Liver (tissue), 10 donors: ENCODE measurements at places on chromosomes 1 and 21.

- H3K27me3 ChIP-seq: no peaks in the 10 kb centered on the region
- H3K4me3 ChIP-seq: no peak overlapping the region
- no peaks in the 10 kb centered on the region for H3K36me3 ChIP-seq
- peak overlapping the region; percentile 30 for H3K27ac ChIP-seq
These were observed 7.8 kb upstream of the PTTG1IP start for GRCh38 chr21:44881198-44881872.

- no peaks in the 10 kb centered on the region for H3K27me3 ChIP-seq
- H3K27ac ChIP-seq: no peak overlapping the region
- H3K4me3 ChIP-seq: no peak overlapping the region
- peaks cover 12% of the 10 kb centered on the region for H3K4me1 ChIP-seq
- no peak for DNase-seq
These were observed 11.3 kb upstream of the TMEM240 start for GRCh38 chr1:1551524-1552262.

- no peaks in the 10 kb centered on the region for H3K27me3 ChIP-seq
- no peak overlapping the region for H3K4me3 ChIP-seq
- H3K4me1 ChIP-seq: no peaks in the 10 kb centered on the region
- H3K27ac ChIP-seq: no peak overlapping the region
- DNase-seq: no peak
- H3K36me3 ChIP-seq: no peaks in the 10 kb centered on the region
These were observed 111.3 kb downstream of the GREM2 start for GRCh38 chr1:240500647-240501046.

DNA sequence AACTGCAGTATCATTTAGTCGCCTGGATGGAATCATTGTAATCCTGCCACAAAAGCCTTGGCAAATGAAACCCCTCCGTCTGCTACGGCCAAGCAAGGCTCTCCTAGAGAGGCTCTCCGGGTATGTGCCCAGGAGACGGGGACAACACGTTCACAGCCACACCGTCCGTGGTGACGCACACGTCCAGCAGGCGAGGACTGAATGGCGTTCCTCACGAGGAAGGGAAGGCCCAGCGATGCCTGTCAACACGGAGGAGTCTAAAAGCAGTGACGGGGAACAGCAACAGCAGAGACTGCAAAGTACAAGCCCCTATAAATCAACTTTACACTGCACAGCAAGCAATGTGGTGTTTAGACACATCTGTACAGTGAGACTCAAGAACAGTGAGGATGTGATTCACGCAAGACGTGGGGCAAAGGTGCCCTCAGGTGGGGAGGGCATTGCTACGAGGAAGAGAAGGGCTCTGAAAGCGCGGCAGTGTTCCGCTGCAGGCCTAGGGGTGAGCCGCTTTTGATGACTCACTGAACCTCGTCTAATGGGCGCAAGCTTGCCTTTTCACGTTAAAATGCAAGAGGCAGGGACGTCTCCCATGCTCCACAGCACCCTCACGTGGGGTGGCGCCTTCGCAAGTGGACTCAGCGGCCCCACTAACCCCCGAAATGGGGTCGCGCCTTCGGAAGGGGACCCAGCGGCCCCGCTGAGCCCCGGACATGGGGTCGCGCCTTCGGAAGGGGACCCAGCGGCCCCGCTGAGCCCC lies 6.8 kb downstream of the WRAP73 start:
- no peaks in the 10 kb centered on the region for H3K27me3 ChIP-seq
- H3K36me3 ChIP-seq: peaks cover 32% of the 10 kb centered on the region
- no peak overlapping the region for H3K27ac ChIP-seq

DNA sequence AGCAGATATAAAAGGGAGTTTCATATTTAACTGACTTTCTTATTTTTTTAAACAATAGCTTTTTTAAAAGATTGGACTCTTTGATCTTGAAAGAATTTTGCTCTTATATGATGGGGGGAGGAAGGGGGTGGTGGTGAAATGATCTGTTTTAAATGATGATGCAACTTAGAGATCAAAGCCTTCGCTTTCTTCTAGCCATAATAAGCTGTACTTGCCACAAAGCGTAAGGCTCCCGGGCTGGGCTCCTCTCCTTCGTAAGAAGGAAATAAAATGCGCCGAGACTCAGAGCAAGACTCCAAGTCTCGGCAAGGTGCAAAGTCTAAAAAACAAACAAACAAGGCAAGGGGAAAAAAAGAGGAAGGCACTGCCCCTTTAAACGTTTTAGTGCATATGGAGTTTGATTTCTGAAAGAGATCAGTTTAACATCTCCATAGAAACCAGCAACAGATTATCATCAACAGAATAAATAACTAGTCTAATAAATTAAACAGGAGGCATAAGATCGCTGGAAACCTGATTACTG lies 3.3 kb downstream of the CASZ1 start:
- peaks cover 24% of the 10 kb centered on the region for H3K4me1 ChIP-seq
- H3K27ac ChIP-seq: no peak overlapping the region
- DNase-seq: no peak
- H3K27me3 ChIP-seq: no peaks in the 10 kb centered on the region
- no peak overlapping the region for H3K4me3 ChIP-seq
- no peaks in the 10 kb centered on the region for H3K36me3 ChIP-seq

- H3K4me3 ChIP-seq: no peak within 1 kb of the TSS
- peaks cover 19% of the 10 kb centered on the region for H3K4me1 ChIP-seq
- H3K27me3 ChIP-seq: peaks cover 6% of the 10 kb centered on the region
- no peak within 1 kb of the TSS for H3K27ac ChIP-seq
- H3K36me3 ChIP-seq: no peaks in the 10 kb centered on the region
- DNase-seq: no peak
These were observed at the start of gene GNG4 for GRCh38 chr1:235649368-235650163. Gene GNG4, minus strand, starts transcription at chr1:235649784. Its CDS starts 65,946 bp downstream, at chr1:235583838.
